ENCODE measurements at places on chromosomes 1 and 21.
A peak's percentile ranks its signal among the peaks of the same experiment; 100 is the strongest.

DNA sequence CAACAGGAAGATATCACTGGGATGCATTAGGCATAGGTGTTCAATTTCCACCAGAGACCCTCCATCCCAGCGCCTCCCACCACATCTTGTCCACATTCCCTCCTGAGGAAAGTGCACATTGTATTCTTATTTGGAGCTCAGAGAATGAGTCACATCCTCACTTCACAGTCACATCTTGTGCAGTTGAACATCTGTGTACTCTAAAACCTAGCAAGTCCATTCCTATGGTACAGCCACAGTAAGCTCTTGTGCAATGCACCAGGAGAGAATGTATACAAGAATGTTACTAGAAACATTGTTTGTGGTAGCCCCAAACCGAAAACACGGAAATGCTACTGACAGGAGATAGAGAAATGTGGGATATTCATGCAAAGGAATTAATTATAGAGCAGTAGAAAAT is 1.6 kb upstream of the KDF1 start:
- no peak for DNase-seq

- no peak for DNase-seq
Observed at GRCh38 chr1:41640141-41640751, 155.8 kb upstream of the EDN2 start.

- DNase-seq: no peak
Observed at GRCh38 chr1:56070601-56071000, 508.8 kb downstream of the PLPP3 start.

- peak; percentile 15 for DNase-seq
Observed at GRCh38 chr1:235207209-235207565, 46.1 kb upstream of the RBM34 start.

GRCh38 chr1:109816975-109817535 is 53.3 kb upstream of the EPS8L3 start:
- DNase-seq: no peak

DNA sequence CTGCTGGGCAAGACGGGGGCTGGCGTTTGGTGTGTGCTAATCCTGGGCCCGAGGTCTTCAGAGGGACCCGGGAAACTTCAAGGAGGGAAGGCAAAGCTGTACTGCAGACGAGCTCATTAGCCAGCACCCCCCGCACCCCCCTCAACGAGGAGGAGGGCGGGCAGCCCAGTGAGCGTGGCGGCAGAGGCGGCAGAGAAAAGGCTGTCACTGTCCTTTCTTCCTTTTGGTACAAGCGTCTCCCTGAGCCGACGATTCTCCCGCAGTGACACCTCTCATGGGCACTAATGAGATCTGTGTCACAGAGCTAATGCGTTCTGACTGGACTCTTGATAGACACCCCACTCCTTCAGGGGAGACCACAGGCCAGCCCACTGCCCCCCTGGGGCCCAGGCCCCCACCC is 29.5 kb downstream of the DMAP1 start:
- no peak for DNase-seq

DNA sequence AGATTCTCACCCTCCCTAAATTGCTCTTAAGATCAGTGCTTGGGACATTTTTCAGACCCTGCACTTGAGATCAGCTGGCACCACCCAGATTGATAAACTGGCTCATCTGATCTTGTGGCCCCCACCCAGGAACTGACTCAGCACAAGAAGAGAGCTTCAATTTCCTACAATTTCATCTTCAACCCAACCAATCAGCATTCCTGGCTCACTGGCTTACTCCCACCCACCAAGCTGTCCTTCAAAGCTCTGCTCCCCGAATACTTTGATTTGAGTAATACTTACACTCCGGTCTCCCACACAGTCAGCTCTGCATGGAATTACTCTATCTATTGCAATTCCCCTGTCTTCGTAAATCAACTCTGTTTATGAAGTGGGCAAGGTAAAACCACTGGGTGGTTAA is 461.9 kb upstream of the RGS18 start:
- DNase-seq: no peak

- DNase-seq: no peak
Observed at GRCh38 chr1:27269276-27269675, 34.8 kb downstream of the WDTC1 start.

GRCh38 chr1:113946678-113947387 is 17.7 kb downstream of the HIPK1 start:
- DNase-seq: no peak

DNA sequence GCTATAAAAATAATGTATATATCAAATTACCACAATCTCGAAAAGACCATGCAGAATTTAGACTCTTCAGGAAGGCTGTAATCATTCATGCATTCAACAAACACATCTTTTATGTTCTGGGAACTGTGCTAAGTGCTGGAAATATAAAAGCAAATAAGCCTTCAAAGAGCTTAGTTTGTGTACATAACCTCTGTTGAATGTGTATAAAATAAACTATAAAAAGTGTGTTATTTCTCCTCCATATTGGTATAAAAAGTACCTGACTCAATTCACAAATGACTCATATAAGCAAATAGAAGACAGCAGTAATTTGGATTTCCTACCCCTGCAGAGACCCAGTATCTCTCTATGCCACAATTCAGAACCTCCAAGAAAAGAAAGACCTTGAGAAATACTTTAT is 36.8 kb downstream of the RAB3GAP2 start:
- no peak for DNase-seq

DNA sequence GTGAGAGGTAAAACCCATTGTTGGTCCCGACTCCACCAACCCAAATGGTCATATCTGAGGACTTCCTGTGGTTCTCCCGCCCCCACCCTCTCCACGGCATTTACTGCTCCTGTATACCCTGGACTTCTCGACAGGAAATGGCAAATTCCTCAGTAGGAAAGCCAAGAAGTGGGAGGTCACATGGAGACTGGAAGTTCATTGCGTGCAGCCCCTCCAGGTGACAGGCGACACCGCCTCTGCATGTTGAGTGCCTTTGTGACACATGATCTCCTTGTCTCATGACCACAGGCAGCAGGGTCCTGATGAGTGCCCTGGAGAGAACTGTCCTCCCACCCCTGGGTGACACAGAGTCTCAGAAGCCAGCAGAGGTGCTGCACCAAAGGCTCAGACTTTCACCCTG is 24.2 kb downstream of the ERG start:
- DNase-seq: no peak

- DNase-seq: no peak
Observed at GRCh38 chr1:80722611-80723010, 1078.1 kb upstream of the ADGRL2 start.

GRCh38 chr1:217134857-217135568 is 411.8 kb upstream of the ESRRG start:
- no peak for DNase-seq

- no peak for DNase-seq
Observed at GRCh38 chr1:228276901-228277490, 69.2 kb downstream of the OBSCN start.
